ENCODE measurements at places on chromosomes 3 and 15.
A peak's percentile ranks its signal among the peaks of the same experiment; 100 is the strongest.

DNA sequence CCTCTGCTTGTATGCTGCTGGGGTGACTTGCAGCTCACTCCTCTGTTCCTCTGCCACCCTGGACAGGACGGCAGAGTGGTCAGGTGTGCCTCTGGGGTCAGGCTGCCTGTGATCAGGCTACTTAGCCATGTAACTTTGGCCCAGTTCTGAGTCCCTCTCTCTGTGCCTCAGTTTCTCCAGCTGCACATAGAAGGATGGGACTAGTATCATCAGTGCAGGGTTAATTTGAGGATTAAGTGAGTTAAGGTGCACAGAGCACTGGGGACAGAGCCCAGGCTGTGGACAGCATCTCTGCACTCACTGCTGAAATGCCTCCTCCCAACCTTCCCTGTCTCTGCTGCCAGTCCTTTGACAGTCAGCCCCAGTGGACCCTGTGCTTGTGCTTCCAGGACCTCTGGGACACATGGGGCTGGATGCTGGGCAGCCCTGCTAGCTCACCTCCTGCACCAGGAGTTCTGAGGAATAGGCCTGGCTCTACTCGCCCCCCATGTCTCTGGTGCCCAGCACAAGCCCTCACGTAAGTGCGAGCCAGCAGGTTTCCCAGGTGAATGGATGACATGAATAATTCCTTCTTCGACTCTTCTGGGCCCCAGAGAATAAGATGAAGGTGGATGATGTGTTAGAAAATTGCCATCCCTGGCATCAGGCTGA lies 19.3 kb upstream of the PRR23E start:
- no peak overlapping the region for H3K27ac ChIP-seq
- H3K4me3 ChIP-seq = no peak overlapping the region
- peaks cover 49% of the 10 kb centered on the region for H3K27me3 ChIP-seq
- H3K4me1 ChIP-seq = no peaks in the 10 kb centered on the region
- H3K36me3 ChIP-seq = no peaks in the 10 kb centered on the region

GRCh38 chr3:66480666-66481065 lies 20.2 kb downstream of the LRIG1 start:
- peak overlapping the region; percentile 88 for H3K4me3 ChIP-seq
- H3K27me3 ChIP-seq = no peaks in the 10 kb centered on the region
- no peaks in the 10 kb centered on the region for H3K36me3 ChIP-seq
- H3K4me1 ChIP-seq = peaks cover 68% of the 10 kb centered on the region
- peak overlapping the region; percentile 92 for H3K27ac ChIP-seq

- H3K27me3 ChIP-seq = no peaks in the 10 kb centered on the region
- H3K4me1 ChIP-seq = peaks cover 19% of the 10 kb centered on the region
- H3K27ac ChIP-seq = peak overlapping the region; percentile 95
- no peak for DNase-seq
- H3K36me3 ChIP-seq = peaks cover 4% of the 10 kb centered on the region
- H3K4me3 ChIP-seq = peak overlapping the region; percentile 57
Measured at GRCh38 chr3:69065318-69065964, 13.3 kb upstream of the TMF1 start.

DNA sequence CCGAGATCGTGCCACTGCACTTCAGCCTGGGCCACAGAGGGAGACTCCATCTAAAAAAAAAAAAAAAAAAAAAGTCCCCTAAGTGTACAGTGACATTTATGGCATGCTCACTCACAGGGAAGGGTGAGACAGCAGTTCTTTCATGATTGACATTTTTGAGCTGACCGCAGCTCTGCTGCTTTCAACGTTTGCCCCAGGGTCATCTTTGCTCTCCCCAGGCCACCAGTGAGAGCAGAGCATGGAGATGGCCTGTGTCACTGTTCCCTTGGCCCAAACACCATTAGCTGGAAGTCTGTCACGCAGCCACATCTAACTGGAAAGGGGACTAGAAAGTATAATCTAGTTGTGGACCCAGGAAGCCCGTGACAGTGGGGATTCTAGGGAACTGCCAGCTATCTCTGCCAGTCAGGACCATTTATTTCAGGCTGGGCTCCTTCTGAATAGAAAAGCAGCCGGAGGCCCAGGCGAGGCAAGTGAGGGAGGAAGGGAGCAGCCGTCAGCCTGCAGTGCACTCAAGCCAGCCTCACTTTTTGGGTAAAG lies 193.4 kb upstream of the HES1 start:
- H3K27me3 ChIP-seq = peaks cover 22% of the 10 kb centered on the region
- H3K4me1 ChIP-seq = no peaks in the 10 kb centered on the region
- DNase-seq = no peak
- H3K27ac ChIP-seq = no peak overlapping the region
- no peaks in the 10 kb centered on the region for H3K36me3 ChIP-seq

- H3K4me3 ChIP-seq = no peak overlapping the region
- DNase-seq = no peak
- peaks cover 4% of the 10 kb centered on the region for H3K4me1 ChIP-seq
- H3K27ac ChIP-seq = no peak overlapping the region
Measured at GRCh38 chr15:68479870-68480269, 47.9 kb upstream of the ITGA11 start.

DNA sequence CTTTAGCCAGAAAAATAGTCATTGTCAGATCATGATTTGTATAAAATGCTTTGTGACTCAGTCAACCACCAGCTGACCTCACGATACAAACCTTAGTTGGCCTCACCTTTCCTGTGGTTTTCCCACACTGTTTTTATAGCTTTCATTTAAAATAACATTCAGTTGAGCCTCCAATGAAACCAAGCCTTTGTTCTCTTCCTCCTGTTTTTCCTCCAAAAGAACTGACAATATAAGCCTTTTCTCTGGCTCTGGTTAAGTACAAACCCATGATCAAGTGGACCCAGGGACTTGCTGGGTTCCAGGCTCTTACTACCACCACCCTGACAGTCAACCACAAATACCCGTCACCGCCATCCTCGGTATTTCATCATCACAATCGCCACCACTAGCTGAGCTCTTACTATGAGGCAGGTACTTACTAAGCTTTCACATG lies 81.7 kb downstream of the TAMM41 start:
- H3K27ac ChIP-seq = peak overlapping the region; percentile 94
- no peak overlapping the region for H3K4me3 ChIP-seq
- H3K36me3 ChIP-seq = no peaks in the 10 kb centered on the region
- H3K4me1 ChIP-seq = peaks cover 4% of the 10 kb centered on the region
- DNase-seq = no peak

DNA sequence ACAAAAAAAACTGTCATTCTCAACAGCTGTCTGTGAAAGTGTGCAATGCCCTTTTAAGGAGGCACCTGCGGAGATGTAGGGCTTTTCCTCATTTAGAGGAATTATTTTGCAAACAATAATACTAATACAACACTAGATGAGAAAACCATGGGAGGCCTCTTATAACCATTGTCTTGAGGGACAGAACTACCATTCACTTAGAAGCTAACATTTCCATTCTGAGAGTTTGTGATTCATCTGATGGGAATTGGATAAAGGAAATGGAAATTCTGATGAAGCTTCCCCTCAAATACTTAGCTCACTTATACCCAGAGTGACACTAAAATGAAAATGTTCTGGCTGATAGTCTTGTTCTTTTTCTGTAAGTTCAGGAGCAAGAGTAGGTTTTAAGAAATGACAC lies 147.7 kb downstream of the CADPS start:
- H3K27me3 ChIP-seq = no peaks in the 10 kb centered on the region
- DNase-seq = no peak
- no peak overlapping the region for H3K4me3 ChIP-seq
- no peaks in the 10 kb centered on the region for H3K4me1 ChIP-seq
- H3K36me3 ChIP-seq = no peaks in the 10 kb centered on the region

DNA sequence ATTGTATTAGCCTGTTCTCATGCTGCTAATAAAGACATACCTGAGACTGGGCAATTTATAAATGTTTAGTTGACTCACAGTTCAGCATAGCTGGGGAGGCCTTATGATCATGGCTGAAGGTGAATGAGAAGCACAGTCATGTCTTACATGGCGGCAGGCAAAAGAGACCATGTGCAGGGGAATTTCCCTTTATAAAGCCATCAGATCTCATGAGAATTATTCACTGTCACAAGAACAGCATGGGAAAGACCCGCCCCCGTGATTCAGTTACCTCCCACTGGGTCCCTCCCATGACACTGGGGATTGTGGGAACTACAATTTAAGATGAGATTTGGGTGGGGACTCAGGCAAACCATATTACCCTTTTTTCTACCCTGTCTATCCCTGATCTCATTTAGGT lies 51.5 kb upstream of the MYZAP start:
- H3K36me3 ChIP-seq = no peaks in the 10 kb centered on the region
- H3K4me3 ChIP-seq = no peak overlapping the region
- H3K4me1 ChIP-seq = no peaks in the 10 kb centered on the region
- DNase-seq = no peak

- no peaks in the 10 kb centered on the region for H3K4me1 ChIP-seq
- no peak overlapping the region for H3K27ac ChIP-seq
- H3K36me3 ChIP-seq = no peaks in the 10 kb centered on the region
- H3K27me3 ChIP-seq = peaks cover 19% of the 10 kb centered on the region
- DNase-seq = no peak
Measured at GRCh38 chr15:81888748-81889484, 156.9 kb downstream of the MEX3B start.

GRCh38 chr3:19757773-19758172 lies 176.2 kb downstream of the EFHB start:
- no peaks in the 10 kb centered on the region for H3K36me3 ChIP-seq
- DNase-seq = no peak
- H3K4me3 ChIP-seq = no peak overlapping the region
- H3K27me3 ChIP-seq = no peaks in the 10 kb centered on the region

GRCh38 chr3:160956785-160957184 lies 148.4 kb downstream of the B3GALNT1 start:
- no peak overlapping the region for H3K4me3 ChIP-seq
- peaks cover 7% of the 10 kb centered on the region for H3K27me3 ChIP-seq
- H3K4me1 ChIP-seq = no peaks in the 10 kb centered on the region

GRCh38 chr15:70053001-70053715 lies 44.6 kb downstream of the TLE3 start:
- no peak for DNase-seq
- no peaks in the 10 kb centered on the region for H3K27me3 ChIP-seq
- no peak overlapping the region for H3K27ac ChIP-seq

- peaks cover 6% of the 10 kb centered on the region for H3K36me3 ChIP-seq
- H3K27me3 ChIP-seq = no peaks in the 10 kb centered on the region
- no peak overlapping the region for H3K4me3 ChIP-seq
- H3K27ac ChIP-seq = peak overlapping the region; percentile 32
Measured at GRCh38 chr3:72375237-72376076, 472.8 kb downstream of the SHQ1 start.

DNA sequence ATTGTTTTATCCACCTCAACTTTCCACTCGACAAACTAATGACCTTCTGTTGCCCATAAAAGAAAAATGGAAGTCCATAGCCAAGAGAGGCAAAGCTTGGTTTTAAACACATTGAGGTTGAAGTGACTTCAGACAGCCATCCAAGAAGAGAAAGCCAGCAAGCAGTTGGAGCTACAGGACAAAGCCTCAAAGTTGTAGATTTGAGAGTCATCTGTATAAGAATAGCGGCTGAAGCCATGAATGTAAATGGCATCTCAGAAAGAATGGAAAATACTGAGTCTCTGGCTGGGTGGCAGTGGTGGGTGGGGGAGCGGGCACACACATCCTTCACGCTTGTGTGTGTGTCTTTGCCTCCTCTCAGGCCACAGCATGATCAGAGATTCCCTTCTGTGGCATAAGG lies 124.1 kb upstream of the CHRM5 start:
- H3K4me1 ChIP-seq = no peaks in the 10 kb centered on the region
- no peak overlapping the region for H3K27ac ChIP-seq
- H3K4me3 ChIP-seq = no peak overlapping the region
- H3K36me3 ChIP-seq = no peaks in the 10 kb centered on the region

DNA sequence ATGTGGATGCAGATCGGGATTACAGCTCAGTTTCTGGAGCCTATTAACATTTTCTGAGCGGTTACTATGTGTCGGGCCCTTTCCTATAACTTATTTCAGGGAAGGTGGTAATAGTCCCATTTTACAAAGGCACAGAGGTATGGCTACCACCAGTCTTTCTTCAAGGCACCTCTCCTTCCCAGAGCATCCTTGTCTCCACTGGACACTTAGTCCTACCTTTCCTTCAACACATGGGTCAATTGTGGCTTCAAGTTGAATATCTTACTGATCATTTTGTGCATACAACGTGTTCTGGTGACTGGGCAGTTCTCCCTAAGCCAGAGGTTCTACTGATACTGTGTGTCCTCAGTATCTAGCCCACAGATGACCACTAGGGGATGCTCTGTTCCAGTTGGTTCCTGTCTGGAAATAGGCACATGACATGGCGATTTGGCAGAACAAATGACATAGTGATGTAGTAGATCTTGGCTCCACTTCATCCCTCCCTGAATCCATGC lies 60.7 kb upstream of the CMTM8 start:
- peaks cover 14% of the 10 kb centered on the region for H3K4me1 ChIP-seq
- H3K27ac ChIP-seq = peak overlapping the region; percentile 86
- H3K27me3 ChIP-seq = no peaks in the 10 kb centered on the region
- H3K4me3 ChIP-seq = peak overlapping the region; percentile 94
- no peaks in the 10 kb centered on the region for H3K36me3 ChIP-seq

- H3K27me3 ChIP-seq = no peaks in the 10 kb centered on the region
- no peak overlapping the region for H3K27ac ChIP-seq
- H3K36me3 ChIP-seq = no peaks in the 10 kb centered on the region
- H3K4me3 ChIP-seq = no peak overlapping the region
Measured at GRCh38 chr3:35137612-35138011, 501.7 kb upstream of the ARPP21 start.

- peaks cover 5% of the 10 kb centered on the region for H3K4me1 ChIP-seq
- H3K27ac ChIP-seq = no peak overlapping the region
- H3K36me3 ChIP-seq = peaks cover 3% of the 10 kb centered on the region
- H3K4me3 ChIP-seq = no peak overlapping the region
- no peak for DNase-seq
- peaks cover 14% of the 10 kb centered on the region for H3K27me3 ChIP-seq
Measured at GRCh38 chr15:68386587-68387288, 45.2 kb downstream of the ITGA11 start.

All from T-helper 17 cell (primary cell).